ENCODE measurements at places on chromosomes 2 and 18.

DNA sequence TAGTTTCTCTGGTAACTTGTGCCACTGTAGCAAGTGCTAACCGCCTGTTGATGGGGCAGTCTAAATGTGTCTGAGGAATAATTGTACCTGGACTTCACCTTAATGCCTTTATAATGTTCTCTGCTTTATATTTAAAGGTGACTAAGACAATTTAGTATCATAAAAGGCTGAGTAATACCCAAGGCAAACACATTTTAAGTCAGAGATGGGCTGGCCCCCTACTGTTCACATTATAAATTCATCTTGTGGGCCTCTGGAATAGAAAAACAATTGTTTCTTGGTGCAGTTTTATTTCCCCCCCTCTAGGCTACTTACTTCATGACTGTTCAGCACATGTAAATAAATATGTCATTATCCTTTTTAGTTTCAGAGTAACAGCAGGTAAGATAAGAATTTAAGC, 559.3 kb upstream of the PIK3C3 start:
- no peak for DNase-seq

GRCh38 chr2:167240671-167241070, 352.4 kb downstream of the XIRP2 start:
- DNase-seq: no peak

DNA sequence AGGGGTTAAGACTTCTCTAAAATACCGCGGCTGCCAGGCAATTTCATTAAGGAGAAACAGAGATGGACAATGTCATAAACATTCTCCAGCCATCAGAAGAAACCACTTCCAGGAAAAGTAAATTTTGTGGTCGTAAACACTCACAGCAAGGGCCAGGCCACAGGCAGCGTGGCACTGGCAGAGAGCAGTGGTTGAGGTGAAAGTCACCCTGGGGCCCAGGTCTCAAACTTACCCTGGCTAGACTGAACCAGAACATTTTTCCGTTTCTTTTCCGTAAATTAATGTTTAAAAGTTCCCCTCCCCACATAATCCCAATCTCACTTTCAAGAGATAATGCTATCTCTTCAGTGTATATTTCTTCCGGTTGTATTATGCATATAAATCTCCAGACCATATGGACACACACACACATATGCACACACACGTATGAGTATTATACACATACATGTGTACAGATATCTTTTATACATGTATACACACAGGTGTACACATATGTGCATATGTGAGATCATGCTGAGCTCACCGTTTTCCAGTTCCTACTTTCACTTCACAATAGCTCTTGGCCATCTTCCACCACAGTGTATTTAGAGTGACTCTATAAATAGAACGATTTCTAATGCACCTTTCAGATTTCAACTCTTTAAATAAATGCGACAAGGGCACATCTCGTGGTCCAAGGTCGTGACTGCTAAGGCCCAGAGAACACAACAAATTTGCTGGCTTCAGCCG, 90.1 kb downstream of the MALT1 start:
- DNase-seq: peak; percentile 33

- peak; percentile 51 for DNase-seq
Observed at GRCh38 chr2:181058378-181059269, 78.2 kb downstream of the UBE2E3 start.

DNA sequence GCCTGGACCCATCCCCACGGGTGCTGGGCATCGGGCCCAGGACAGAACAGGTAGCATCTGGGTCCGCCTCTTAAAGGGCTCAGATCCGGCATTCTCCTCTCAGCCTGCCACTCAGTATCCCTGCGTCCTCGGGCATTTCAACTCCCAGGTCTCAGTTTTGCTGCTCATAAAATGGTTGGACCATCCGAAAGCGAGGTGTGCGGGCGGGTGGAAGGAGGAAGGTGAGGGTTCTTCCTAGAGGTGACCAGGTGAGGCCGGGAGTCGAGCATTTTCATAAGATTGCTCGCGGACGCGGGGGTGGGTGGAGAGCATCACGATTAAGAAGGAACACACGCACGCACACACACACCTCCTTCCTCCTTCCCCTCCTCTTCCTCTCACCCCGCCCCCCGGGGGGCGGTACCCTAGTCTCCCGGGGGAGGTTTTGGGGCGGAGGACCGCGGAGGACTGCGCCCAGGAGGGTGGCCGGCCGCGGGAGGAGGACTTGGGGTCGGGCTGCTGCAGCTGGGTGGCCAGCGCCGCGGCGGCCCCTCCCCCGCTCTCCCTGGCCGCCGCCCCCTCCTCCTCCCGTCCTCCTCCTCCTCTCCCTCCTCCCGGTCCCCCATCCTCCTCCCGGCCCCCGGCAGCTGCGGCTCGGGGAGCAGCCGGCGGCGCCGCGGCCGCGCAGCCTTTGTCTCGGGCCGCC, 97.9 kb upstream of the GPR45 start:
- peak; percentile 57 for DNase-seq

- DNase-seq: no peak
Observed at GRCh38 chr2:28320009-28320365, 72.7 kb upstream of the FOSL2 start.

- DNase-seq: no peak
Observed at GRCh38 chr2:71700041-71700657, 246.8 kb downstream of the DYSF start.

GRCh38 chr2:187453078-187453641, 5.1 kb upstream of the CALCRL start:
- DNase-seq: no peak

DNA sequence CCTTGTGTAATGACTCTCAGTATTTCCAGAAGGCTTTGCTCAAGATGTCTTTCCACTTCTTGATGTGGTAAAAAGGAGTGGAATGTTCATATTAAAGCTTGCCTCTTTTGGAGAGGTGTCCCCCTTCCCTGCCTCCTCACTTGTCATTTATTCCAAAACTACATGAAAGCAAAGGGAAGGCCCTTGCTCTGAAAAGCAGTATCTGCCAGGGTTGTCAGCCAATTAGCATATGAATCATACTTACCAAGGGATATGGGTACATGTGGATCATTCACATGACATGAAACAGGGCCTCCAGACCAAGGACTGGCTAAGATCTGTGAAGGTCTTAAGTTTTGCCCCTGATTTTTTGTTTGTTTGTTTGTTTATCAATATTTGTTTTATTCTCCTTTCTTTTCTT, 31.3 kb downstream of the ANXA4 start:
- DNase-seq: no peak

GRCh38 chr2:120787111-120787821, 51.6 kb downstream of the GLI2 start:
- DNase-seq: no peak

- peak; percentile 40 for DNase-seq
Observed at GRCh38 chr2:236180831-236181453, 12.8 kb upstream of the GBX2 start.

- no peak for DNase-seq
Observed at GRCh38 chr18:47832348-47832747, 98.1 kb downstream of the SMAD2 start.

GRCh38 chr2:152292991-152293390, 42.0 kb upstream of the FMNL2 start:
- DNase-seq: no peak

- DNase-seq: no peak
Observed at GRCh38 chr2:43011158-43011491, 215.3 kb downstream of the ZFP36L2 start.

- no peak for DNase-seq
Observed at GRCh38 chr18:30556112-30556511, 486.4 kb downstream of the DSC3 start.

- DNase-seq: no peak
Observed at GRCh38 chr2:237935740-237936452, 30.9 kb upstream of the UBE2F start.

DNA sequence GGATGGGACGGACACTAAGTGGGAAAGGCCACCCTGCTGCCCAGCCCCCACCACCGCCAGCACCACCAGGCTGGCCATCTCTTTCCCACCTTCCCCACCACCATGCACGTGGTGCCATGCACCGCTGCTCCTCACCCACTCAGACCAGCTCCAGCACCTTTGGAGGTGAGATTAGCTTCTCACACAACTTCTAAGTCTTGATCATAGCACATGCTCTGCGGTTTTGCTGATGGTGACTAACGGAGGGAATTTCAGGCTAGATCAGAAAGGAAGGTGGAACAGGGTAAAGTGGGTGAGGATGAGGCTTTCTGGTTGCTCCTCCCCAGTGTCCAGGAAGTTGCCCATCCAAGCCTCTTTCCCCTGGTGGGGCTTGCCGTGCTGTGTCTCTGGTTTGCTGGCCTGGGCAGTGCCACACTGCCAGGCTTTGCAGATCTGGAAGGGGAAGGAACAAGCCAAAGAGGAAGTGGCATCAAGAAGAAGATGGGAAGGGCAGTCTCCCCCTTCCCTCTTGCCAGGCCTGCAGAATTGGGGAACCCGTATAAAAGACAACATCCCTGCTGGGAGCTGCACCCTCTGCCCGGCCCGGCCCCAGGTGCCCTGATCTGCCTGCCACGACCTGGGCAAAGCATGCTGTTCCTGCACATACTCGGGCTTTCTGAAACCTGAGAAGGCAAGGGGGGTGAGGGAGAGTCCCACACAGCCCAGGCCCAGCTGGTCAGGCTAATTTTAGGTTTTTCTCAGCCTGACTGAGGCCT, 44.3 kb upstream of the CAB39 start:
- no peak for DNase-seq

DNA sequence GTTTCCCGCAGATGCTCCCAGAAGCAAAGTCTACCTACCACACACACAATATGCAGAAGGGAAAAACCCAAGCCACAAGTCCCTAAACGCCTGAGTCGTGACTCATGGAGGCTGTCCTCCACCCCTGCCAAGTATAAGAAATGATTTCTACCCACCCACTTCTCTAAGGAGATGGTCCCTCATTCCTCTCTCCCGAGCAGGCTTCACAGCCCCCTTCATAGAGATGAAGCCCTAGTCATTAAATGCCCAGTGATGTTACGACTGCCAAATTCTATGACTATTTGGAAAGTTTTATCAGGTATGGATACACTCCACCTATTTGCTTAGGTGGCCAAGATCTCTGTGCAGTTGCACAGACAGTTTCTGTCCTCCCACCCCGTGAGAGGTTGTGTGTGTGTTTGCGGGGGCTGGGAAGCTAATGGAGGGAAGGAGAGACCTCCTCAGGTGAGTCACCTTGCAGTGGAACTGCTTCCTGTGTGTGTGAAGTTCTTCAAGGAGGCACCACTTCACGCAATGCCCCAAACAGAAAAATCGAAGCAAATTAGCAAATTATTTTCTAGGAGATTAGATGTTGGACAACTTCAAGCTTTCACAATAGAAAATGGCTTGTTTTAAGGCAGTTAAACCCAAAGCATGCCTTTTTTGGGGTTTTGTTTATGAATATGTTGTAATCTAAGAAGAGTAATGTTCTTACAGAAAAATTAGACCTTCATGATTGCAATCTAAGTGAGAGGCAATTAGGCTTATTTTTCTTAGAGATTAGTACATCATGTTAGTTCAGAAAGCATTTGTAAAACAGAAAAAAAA, 175.2 kb downstream of the TGIF1 start:
- DNase-seq: peak; percentile 61

DNA sequence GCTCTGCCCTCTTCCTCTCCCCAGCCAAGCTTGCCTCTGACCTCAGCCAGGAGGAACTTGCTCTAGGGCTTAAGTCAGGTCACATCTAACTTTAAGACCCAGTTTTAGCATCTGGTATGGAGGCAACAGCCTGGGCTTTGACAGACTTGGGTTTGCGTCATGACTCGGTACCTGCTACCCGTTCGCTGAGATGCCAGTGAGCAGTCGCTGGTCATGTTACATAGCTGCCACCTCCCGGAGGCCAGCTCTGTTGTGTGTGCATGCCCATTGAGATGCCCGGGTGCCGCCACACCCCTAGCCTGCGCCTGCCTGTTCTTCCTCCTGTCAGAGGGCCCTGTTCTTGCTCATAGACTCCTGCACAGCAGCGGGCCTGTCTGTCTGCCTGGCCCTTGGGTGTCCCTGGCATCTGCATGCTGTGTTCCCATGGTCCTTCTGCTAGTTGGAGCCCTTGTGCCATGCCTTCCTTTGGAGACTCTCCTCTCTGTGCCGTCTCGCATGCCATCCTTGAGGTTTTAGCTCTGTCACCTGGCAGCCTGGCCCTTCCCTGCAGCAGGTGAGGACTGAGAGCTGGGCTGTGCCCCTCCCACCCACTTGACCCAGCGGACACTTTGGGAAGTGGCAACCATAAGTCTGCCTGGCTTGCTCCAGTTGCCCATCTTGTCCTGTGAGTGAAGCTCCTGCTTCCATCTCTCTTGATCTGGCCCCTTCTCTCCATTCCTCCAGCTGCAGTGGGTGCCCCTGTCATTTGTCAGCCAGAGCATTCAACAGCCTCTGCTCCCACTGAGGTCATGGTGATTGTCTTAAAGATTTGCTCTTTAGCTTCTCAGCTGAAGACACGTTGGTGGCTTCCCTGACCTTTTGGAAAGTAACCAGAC, 24.9 kb downstream of the ASAP2 start:
- no peak for DNase-seq

DNA sequence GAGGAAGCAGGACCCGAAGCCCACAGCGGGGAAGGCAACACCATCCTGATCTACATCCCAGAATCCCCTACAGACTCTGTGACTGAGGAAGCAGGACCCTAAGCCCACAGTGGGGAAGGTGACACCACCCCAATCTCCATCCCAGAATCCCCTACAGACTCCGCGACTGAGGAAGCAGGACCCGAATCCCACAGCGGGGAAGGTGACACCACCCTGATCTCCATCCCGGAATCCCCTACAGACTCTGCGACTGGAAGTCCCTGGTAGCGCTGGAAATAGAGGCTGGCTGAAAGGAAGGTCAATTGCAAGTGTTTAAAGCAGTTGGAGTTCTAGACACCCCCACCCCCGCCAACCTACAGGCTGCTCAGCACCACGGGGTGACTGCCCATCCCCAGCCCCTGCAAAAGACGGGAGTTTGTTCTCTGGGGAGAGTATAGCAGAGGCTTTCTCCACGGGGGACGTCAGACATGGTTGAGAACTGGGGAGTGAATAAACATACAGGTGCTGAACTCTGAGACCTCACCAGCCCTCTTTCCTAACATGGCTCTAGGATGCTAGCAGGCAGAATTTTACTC, 21.0 kb downstream of the CIB4 start:
- DNase-seq: no peak

DNA sequence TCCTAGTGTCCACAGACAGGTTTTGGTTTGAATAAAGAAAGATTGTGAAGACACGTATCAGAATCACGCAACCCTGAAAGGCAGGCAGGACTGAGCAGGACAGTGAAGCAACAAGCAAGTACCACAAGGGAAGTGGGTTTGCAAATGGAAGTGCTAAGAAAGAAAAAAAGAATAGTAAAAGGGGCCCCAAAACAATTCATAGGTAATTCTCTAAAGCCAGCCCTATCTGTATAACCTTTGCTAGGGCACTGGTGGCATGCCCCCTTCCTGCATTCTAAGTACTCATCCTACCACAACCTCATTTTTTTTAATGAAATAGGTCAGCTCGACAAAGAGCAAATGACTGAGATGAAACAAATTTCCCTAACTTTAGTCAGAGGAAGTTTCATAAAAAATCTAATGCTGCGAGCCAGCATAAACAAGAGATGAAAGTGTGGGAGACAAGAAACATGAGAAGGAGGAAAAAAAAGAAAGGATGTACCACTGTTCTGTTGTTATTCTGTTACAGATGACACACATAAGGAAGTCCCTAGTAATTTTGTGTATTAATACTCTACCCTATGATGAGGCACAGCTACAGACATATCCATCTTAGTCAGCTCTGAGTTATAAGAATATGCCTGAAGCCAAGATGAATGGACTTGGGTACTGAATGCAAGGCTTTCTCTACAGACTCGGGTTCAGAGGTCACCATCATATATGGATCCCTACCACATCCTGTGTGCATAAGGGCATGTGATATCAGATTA, 32.2 kb downstream of the IKZF2 start:
- peak; percentile 22 for DNase-seq

GRCh38 chr2:12391116-12391515, 325.6 kb upstream of the TRIB2 start:
- no peak for DNase-seq

- no peak for DNase-seq
Observed at GRCh38 chr2:1854729-1855547, 110.6 kb upstream of the PXDN start.
